ENCODE measurements at places on chromosomes 12 and 14.

GRCh38 chr14:23984891-23985602, 3.7 kb upstream of the DHRS4L2 start:
- DNase-seq, result no peak

DNA sequence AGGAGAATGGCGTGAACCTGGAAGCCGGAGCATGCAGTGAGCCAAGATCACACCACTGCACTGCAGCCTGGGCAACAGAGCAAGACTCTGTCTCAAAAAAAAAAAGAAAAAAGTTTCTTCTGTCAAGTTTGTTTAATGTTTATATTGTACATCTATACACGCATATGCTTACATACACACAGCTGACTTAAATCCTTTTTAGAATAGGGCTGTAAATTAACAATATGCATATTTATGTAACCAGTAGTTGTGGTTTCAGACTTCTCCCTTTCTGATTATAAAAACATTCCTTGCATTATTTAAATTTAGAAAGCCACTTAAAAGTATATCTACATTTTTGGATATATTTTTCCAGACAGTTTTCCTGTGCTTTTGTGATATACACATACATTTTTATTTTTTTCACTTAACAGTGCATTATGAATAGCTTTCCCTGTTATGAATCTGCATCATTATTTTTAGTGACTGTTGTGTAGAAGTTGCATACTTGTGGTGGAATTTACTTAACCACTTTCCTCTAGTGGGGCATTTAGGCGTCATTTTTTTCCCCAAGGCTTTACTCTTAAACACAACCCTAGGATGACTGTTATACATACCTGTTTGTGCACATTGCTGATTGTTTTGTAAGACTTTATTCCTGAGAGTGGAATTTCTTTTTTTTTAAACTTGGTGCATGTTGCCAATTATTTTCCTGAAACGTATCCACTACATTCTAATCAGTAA, 29.4 kb downstream of the POLR3B start:
- DNase-seq, result no peak

GRCh38 chr12:118359541-118359915, 13.2 kb downstream of the TAOK3 start:
- no peak for DNase-seq

DNA sequence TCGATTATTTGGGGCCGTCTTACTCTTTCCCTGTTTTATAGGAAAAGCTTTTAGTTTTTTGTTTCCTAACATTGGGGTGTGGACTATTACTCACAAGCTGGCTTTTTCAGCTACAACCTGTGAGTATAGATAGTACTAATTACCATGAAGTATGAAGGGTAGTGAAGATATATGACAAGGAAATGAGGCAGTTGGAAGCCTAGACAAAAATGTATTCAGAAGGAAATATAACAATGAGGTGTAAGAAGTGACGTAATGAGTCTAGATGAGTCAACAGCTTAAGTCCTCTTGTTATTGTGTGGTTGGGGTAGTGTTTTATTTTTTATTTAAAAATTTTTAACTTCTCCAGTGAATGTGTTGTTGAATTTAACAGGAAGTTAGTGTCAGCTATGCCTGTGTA, 804.5 kb downstream of the NRXN3 start:
- no peak for DNase-seq

- no peak for DNase-seq
These were observed 14.1 kb upstream of the NT5DC3 start for GRCh38 chr12:103855036-103855712.

GRCh38 chr12:25332143-25332542, 81.4 kb upstream of the KRAS start:
- DNase-seq, result no peak

- DNase-seq, result no peak
These were observed 82.5 kb upstream of the KICS2 start for GRCh38 chr12:64304571-64304970.

GRCh38 chr14:88698651-88699050, 94.1 kb downstream of the EML5 start:
- DNase-seq, result no peak

GRCh38 chr12:116153113-116153512, 124.4 kb downstream of the MED13L start:
- DNase-seq, result no peak

DNA sequence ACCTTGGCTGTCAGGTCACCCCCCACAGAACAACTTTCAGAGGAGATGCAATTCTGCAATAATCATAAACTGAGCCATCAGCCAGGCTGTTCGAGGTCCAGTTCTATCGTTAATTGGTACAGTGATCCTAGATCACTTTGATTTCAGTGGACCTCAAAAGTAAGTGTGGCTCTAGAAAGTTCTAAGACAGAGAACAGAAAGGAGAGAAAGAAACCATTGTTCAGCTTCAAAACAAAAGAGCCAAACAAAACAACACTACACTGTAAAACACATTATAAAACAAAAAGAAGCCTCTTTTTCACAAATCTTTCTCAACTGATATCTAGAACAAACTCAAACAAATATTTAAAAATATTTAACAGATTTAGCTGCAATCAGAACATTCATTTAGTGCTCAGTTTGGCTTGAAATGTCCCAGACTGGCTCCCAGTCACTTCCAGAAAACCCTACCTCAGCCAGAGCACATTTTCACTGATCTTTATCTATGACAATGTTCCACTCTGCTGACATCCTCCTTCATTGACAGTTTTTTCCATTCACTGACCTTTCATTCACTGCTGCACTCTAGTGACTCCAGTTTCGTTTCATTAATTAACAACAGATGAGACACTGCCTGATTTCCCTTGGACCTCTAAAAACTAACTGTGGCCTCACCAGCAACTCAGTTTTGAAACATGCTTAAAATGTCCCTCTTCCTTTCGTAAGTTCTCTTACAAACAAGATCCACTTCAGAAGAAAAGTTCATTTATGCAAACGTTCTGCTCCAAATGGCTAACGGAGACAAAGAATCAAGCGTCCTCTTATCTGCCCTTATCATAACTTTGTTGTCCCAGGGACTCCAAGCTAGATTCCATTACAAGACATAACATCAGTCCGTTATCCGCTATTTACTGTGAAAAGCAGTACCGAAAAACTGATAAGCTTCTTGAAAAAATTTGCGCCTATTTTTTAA, 56.8 kb downstream of the DUSP16 start:
- no peak for DNase-seq

- DNase-seq, result no peak
These were observed 2.6 kb upstream of the TAMALIN start for GRCh38 chr12:52004042-52004648.

DNA sequence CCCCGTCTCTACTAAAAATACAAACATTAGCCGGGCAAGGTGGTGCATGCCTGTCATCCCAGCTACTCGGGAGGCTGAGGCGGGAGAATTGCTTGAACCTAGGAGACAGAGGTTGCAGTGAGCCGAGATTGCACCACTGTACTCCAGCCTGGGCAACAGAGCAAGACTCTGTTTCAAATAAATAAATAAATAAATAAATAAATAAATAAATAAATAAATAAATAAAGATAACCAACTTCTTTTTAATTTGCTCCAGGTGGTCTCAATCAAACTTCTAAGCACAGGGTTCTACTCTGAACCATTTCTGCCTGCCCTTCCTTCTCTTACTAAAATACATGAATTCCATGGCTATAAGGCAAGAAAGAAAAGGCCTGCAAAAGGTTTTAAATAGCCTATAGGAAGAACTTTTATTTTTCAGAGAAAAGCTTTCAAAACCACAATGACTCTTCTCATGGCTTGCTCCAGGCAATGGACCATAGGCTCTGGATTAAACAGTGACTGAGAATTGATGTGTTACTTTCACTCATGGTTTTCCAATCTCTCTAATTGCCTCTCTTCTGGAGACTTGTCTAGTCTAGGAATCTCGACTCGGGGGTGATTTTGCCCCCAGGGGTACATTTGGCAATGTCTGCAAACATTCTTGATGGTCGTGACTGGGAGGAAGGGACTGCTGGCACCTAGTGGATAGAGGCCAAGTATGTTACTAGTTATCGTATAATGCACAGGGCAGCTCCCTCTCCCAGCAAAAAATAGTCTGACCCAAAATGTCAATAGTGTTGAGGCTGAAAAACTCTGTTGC, 14.4 kb downstream of the IGF1 start:
- no peak for DNase-seq

- no peak for DNase-seq
These were observed 6.1 kb upstream of the AMIGO2 start for GRCh38 chr12:47085815-47086252.

DNA sequence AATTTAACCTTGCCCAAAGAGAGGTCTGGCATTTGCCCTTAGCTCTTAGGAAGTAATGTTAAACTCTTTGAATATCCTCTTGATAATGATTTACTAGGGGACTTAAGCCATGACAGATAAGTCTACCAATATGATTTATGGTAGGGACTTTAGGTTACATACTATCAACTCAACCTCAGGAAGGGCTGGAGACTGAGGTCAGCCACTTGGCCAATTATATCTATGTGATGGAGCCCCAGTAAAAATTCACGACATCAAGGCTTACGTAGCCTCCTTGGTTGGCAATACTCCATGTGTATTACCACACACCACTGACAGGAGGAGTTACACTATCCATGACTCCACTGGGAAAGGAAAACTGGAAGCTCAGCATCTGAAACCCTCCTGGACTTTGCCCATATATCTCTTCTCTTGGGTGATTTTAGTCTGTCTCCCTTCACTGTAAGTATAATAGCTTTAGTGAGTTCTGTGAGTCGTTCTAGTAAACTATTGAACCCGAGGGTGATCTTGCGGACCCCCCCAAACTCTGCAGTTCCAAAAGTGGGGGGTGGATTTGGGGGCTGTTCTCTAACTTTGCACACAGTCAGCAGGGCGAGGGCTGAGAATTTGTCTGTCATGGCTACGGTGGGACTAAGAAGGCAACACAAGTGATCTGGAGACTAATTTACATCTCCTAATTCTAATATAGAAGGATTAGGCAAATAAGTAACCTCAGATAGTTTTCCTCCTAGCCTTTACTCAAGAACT, 62.3 kb downstream of the R3HDM2 start:
- no peak for DNase-seq

GRCh38 chr14:90758028-90758889, 58.0 kb downstream of the TTC7B start:
- peak; percentile 92 for DNase-seq

- DNase-seq, result no peak
These were observed 87.0 kb downstream of the FRMD6 start for GRCh38 chr14:51738754-51739153.
